Activated CD8-positive, alpha-beta memory T cell treated with anti-CD3 and anti-CD28 coated beads for 1 hour (primary cell): ENCODE measurements at places on chromosomes 6 and 20.

- DNase-seq, result no peak
These were observed 267.0 kb downstream of the DLL1 start for GRCh38 chr6:170023620-170024521.

DNA sequence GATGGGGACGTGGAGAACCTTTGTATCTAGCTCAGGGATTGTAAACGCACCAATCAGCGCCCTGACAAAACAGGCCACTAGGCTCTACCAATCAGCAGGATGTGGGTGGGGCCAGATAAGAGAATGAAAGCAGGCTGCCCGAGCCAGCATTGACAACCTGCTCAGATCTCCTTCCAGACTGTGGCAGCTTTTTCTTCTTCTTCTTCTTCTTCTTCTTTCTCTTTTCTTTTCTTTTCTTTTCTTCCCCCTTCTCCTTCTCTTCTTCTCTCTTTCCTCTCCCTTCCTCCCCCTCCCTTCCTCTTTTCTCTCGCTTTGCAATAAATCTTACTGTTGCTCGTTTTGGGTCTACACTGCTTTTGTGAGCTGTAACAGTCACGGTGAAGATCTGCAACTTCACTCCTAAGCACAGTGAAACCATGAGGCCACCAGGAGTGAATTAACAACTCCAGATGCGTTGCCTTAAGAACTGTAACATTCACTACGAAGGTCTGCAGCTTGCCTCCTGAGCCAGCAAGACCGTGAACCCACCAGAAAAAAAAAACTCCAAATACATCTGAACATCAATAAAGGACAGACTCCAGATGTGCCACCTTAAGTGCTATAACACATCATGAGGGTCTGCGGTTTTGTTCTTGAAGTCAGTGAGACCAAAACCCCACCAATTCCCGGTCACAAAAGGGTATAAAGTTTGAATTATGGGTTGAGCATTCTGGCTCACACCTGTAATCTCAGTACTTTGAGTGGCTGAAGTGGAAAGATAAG, 19.6 kb upstream of the SERPINB1 start:
- no peak for DNase-seq

GRCh38 chr20:23679133-23680092, 9.4 kb downstream of the CST4 start:
- DNase-seq, result no peak

DNA sequence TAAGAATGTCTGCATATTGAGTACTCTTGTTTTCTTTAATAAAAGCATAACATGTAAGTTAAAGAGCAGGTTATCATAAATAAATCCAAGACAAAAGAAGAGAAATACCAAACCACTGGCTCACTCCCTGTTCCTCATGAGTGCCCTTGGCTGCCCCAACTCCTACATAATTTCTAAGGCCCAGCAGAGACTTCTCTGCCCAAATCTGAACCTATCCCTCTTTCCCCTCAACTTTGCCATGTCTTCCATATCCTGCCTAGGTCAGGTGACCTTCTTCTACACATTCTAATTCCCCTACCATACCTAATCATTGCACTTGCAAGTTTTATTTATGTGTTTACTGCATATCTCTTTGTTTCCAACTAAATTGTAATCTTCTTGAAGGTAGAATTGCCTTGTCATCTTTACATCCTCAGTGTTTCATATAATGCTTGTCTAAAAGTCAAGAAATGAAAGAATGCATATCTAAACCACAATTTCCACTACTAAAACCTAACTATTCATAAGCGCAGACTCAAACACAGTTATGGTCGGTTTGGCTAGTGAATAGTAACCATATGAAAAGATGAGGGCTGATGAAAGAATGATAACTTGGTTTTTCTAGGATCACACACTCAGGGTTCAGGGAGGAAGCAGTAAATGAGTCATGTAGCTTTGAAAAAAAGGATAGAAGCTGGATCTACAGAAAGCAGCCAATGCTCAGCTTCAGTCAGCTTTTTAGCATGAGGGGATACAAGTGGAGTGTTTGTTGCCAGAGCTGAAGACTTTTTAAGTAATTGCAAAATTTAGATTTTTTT, 53.3 kb upstream of the EYA4 start:
- DNase-seq, result no peak

- DNase-seq, result no peak
These were observed 35.9 kb upstream of the MYB start for GRCh38 chr6:135145063-135145800.

DNA sequence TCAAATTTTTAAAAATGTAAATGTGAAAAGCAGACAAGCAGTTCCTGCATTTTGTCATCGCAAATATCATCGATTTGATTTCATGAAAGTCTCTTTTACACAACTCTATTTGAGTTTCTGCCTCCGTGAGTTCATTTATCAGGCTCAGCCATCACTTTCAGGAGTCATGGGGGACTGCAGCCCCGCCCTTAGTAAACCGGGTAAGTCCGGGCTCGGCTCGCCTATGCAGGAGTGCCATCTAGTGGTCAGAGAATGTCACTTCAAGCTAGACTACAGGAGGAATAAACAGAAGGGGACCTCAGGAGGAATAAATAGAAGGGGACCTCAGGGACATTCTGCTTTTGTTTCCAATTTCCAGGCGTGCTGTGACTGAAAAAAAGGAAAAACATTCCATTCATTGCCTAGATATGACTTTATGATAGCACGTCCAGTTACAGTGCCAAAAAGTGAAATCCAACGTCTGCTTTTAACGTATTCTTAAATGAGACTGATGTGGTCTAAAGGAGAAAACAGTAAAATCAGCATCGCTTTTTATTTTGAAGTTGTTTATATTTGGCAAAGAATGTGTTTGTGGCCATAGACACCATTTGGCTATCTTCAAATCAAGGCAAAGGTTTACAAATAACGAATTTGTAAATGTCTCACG, 333.9 kb downstream of the HACE1 start:
- DNase-seq, result peak; percentile 11

- DNase-seq, result no peak
These were observed 614.5 kb downstream of the HDGFL1 start for GRCh38 chr6:23183846-23184245.

GRCh38 chr20:23163562-23163961, 77.4 kb upstream of the CD93 start:
- DNase-seq, result no peak

- DNase-seq, result no peak
These were observed 110.4 kb upstream of the ARMC2 start for GRCh38 chr6:108737594-108738546.

- no peak for DNase-seq
These were observed 1.5 kb downstream of the HNF4A start for GRCh38 chr20:44357020-44357419.

DNA sequence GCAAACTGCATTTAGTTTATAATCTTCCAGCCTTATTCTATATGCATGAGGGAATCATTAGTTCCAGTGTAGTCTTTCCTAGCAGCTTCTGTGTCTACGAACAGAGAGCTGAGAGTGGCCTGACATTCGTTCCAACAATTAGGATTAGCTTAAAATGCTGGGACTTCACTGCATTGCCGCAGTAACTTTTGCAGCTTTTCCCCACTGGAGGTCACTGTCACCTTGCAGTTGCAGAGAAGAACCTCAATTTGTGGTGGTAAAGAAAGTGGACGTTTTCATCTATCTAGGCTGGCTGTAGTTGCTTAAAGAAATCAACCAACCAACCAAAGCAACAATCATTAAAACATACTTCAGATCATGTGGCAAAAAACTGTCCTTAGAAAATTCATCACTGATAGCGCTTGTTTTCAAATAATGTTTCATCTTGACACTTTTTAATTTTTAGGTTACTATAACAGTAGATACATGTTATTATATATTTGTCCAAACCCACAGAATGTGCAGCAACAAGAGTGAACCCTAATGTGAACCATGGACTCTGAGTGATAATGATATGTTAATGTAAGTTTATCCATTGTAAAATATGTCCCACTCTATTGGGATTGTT, 12.2 kb downstream of the MYLK4 start:
- DNase-seq, result no peak

GRCh38 chr6:93801101-93801847, 381.9 kb upstream of the EPHA7 start:
- no peak for DNase-seq

DNA sequence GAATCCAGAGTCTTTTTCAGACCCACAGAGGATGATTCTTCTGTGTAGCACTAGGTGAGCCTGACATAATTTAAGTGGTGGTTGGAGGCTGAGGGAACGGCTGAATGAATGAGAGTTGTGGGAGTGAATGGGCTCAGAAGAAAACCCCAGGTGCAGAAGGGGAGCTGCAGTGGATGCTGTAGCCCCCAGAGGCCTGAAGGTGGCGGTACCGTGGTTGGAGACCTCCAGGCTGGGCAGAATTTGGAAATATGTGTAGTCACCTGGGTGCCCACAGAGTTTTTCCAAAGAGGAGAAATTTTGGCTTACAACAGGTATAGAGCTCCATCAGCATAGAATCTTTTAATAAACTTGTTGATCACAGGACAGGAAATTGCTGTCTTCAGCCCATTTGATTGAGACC, 6.5 kb upstream of the RAET1G start:
- DNase-seq, result no peak
